Midbrain (tissue), 1 donor: ENCODE measurements at places on chromosomes 12 and 14.

GRCh38 chr12:120237360-120238171 lies 28.0 kb downstream of the PXN start:
- no peak for DNase-seq

DNA sequence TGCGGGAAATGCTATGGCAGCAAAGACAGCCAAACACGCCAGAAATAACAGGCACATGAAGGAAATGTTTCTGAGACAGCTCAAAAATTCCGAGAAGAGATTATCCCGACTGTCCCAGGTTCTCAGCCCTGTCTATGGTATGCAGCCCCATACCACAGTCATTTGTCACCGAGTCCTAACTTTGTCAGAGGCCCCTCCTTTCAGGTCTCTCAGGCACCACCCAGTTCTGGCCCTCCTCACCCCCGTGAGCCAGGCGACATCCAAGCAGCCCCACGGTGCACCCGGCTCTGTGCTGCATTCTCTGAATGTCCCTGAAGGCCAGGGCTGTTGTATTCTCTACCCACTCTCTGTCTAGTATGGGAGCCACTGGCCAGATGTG lies 24.0 kb downstream of the SSH1 start:
- no peak for DNase-seq

DNA sequence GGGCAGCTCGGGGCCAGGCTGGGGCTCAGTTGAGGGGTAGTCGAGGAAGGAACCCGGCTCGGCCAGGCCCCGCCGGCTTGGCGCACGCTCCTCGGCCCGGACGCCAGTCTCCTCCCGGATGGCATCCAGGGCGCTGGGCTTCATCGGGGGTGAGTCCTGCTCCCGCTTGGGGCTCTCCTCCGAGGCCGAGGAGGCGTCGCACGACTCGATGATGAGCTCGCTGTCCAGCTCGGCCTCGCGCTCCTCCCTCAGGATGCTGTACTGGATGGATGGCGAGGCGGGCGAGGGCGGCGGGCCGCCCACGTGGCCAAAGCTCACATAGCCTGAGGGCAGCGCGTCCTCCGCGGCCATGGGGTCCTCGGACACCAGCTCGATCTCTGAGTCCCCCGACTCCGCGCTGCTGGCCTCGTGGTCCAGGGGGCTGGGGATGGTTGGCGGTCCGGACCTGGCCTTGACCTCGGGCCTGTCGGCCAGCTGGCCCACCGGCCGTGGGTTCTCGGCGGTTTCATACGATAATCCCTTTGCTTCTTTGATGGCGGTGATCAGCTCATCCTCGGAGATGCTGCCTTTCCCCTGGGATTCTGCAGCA lies 143.4 kb downstream of the RTN1 start:
- DNase-seq, result no peak

GRCh38 chr12:43336962-43337555 lies 214.9 kb downstream of the ADAMTS20 start:
- DNase-seq, result no peak

DNA sequence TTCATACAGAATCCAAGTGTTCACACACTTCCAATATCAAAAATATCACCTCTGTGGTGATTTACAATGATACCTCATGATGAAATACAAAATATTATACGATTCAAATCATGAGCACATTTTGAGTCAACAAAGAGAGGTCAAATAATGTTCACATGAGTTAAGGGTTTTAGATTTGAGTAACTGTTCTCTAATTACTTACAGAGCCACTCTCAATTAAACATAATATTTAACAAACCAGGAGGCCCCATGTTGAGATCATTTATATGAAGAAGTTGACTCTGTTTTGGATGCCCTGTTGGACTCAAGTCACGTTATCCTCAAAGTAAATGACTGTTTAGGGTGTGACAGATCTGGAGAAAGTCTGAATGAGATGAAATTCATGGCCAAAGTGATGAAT lies 53.5 kb downstream of the NUAK1 start:
- DNase-seq, result no peak

GRCh38 chr12:105764216-105764835 lies 374.4 kb downstream of the NUAK1 start:
- DNase-seq, result no peak

- peak; percentile 65 for DNase-seq
Measured at GRCh38 chr14:82855912-82856391, 1322.3 kb upstream of the SEL1L start.

DNA sequence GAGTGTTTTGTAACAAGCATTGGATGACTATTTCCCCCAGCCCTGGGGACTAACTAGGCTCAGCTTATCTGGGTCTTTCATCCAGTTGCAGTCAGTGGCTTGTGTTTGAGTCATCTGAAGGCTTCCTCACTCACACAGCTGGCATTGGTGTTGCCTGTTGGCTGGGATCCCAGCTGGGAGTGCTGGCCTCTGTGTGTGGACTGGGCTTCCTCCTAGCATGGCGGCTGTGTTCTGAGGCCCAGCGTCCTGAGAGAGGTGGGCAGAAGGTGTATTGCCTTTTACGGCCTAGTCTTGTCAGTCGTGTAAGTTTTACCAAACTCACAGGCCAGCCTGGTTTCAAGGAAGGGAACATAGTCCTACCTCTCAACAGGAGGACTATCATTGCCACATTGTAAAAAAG lies 28.3 kb upstream of the PPP2R5C start:
- DNase-seq, result no peak

DNA sequence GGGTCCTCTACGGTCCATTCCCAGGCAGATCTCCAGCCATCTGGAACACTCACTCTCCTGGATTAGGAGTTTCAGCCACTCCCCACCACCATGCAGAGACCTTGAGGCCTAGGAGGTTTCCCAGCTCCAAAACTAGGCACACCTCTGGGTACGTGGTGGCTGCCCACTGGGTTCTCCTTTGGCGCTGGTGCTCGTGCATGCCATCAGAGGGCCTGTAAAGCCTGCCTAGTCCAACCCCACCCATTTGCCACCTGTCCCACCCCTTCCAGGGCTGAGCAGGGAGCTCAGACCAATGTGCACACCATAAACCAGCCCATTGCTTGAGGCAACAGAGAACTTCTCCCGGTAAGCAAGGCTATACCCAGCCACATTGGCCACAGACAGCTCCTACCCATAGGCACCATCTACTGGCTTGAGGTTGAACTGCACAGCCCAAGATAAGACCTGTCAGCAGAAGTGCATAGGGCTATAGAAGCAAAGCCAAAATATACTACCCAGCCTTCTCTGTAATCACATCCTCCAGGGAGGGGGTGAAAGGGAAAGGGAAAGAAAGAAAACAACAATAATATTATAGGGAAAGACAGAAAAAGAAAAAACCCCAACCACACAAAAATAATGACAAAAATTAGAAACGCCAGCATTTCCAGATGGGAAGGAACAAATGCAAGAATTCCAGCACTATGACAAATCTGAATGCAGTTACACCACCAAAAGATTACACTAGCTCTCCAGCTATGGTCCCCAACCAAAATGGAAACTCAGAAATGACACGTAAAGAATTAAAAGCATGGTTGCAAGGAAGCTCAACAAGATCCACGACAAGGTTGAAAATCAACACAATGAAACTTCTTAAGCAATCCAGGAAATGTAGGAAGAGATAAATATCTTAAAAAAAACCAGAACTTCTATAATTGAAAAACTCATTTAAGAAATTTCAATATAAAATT lies 111.9 kb upstream of the CCDC175 start:
- DNase-seq, result peak; percentile 23

GRCh38 chr12:21343636-21344035 lies 8.9 kb upstream of the SLCO1A2 start:
- DNase-seq, result no peak
